MG63 (cell line): ENCODE measurements at places on chromosomes 11 and 22. TPM values are rescaled to one million over a fixed set of nuclear protein-coding genes. Genes with fewer than 3 reads are reported as not detected.

- no peak for DNase-seq
These were observed 1.8 kb downstream of the MTA2 start for GRCh38 chr11:62599901-62600300.

GRCh38 chr11:74487875-74488274, 5.6 kb downstream of the LIPT2 start:
- no peak for DNase-seq

DNA sequence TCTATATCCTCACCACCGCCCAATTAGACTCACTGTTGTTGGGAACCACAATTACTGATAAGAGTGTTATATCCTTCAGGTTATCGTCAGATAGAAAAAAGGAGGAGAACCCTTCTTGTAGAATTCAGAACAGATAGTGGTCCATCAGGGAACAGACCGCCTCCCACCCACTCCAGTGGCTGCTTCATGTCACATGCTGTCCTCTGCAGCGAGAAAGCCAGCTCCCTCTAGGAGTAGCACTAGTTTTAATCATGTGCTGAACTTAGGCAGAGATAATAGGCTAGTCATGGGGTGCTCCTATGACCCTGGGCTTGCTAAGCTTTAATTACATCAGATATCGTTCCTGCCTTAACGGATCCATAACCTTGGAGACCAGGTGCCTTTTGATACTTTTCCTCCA, 51.5 kb upstream of the RAB1B start:
- DNase-seq: no peak

DNA sequence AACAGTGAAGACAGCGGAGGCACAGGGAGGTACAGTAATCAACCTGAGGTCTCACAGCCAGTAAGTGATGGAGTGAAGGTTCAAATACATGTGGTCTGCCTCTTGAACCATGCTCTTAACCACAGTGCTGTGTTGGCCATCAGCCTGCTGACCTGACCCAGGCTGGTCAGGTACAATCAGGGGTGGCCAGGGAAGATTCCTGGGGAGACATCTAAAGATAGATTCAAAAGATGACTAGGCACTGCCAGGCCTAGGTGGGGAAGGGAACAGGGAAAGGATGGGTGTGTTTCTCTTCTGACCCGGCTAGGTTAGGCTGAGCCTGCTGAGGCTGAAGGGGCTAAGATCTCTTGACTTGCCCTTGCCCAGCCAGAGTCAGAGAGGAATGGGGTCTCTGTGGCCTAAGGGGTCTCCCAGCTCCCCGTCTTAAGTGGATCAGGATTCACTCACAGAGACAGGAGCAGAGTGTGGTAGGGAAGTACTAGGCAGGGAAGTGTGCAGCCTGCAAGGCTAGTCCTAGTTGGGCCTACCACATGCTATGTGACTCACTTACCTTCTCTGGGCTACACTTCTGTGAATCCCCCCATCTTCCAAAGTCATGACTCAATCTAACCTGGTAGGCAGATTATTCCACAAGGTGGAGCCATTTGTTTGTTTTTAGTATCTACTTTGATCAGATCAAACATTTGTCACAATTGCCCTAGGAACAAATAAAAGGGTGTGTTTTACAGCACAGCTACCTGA, 10.4 kb upstream of the SREBF2 start:
- DNase-seq: no peak

- DNase-seq: no peak
These were observed 18.2 kb upstream of the CLPB start for GRCh38 chr11:72452495-72452894.

DNA sequence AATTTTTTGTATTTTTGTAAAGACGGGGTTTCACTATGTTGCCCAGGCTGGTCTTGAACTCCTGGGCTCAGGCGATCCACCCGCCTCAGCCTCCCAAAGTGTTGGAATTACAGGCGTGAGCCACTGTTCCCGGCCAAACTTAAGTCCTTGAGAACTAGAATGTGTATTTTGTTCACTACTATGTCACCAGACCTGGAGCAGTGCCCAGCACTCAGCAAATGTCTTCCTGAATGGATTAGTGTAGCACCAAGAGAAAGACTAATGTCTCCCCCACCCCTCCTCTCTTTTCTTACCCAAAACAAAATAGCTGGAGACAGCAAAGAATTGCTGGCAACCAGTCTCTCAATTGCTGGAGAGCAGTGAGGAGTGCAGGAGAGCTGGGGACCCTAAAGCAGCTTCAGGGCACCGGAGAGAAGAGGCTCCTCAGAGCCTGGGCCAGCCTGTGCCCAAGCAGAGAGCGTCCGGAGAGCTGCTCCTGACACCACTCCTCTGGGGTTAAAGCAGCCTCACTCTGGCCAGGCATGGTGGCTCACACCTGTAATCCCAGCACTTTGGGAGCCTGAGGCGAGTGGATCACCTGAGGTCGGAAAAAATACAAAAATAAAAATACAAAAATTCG, 14.9 kb downstream of the SLC25A18 start:
- DNase-seq: peak; percentile 31

- no peak for DNase-seq
These were observed 69.7 kb downstream of the RPS6KA4 start for GRCh38 chr11:64428693-64429092.

GRCh38 chr11:95371153-95371552, 140.2 kb upstream of the SESN3 start:
- no peak for DNase-seq

DNA sequence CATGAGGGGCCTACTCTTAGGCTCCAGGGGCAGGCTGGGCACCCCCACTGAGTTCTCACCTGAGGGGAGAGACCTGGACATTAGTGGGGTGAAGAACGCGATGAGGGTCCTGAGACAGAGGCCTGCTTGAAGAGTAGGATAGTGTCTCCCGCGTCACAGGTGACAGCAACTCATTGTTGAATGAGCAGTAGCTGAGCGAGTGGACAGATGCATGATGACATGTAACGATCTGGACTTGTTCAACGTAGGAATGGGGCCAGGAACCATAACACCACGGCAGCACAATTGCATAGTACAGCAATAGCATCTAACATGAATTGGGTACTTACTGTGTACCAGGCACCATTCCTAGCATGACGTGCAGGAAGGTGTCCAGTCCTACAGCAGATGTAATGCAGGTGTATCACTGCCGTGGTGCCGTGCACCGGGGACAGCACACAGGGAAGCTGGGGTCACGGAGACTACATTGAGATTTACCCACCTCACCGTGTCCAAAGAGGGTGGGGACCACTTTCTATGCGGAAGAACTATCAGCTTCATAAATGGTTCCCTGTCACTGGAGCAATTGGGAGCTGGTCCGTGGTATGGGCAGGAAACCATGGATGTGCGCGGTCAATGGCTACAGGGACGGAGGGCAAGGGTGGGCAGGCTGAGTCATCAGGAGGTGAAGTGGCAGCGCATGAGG, 1019.1 kb downstream of the TBC1D22A start:
- DNase-seq: no peak

DNA sequence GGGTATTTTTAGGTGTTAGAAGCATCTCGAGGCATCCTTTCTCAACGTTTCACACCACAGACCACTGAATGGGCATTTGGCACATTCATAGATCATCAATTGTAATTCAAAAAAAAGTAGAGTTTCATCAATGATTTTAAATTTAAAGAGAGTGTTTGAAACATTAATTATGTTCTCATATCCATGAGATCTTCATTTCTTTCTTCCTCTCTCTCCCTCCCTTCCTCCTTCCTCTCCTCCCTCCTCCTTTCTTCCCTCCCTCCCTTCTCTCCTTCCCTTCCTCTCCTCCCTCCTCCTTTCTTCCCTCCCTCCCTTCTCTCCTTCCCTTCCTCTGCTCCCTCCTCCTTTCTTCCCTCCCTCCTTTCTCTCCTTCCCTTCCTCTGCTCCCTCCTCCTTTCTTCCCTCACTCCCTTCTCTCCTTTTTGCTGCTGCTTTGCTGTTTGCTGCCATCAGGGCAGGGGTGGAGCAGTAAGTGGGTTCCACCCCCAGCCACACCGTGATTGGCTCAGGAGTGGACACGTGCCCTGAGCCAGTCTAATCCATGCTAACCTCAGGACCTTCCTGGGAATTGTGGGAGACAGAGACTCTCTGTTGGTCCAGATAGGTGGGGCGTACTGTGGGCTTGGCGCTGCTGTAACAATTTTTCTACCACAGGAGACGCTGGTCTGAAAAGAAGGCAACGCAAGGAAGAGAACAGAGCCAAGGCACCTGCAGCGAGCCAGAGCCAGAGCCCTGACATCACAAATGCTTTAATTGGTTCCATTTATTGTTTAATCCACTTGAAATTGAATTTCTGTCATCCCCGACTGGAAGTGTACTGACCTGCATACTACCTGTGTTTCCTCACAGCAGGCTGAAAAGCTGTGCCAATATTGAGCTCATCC, 33.7 kb upstream of the APOBEC3A start:
- DNase-seq: peak; percentile 87

DNA sequence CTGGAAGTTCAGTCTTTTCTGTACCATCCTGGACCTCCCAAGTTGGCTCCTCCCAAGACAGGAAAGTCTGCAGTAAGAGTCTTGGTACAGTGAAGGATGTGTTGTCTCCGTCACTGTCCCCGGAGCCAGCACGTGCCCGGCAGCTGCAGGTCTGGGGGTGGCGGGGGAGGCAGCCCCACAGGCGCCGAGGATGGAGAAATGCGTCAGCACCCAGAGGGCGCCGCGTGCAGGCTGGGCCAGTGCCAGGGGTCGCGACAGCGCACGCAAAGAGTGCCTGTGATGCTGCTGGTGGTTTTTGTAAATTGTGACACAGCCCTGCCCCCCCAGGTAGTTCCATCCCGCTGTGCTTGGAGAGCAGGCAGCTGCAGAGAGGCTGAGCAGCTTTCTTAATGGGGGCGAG, 1200.5 kb downstream of the BRD1 start:
- DNase-seq: no peak

GRCh38 chr22:49951000-49951677, 9.4 kb upstream of the PIM3 start:
- DNase-seq: no peak

- peak; percentile 72 for DNase-seq
These were observed 22.8 kb upstream of the PICK1 start for GRCh38 chr22:38034278-38034882.

DNA sequence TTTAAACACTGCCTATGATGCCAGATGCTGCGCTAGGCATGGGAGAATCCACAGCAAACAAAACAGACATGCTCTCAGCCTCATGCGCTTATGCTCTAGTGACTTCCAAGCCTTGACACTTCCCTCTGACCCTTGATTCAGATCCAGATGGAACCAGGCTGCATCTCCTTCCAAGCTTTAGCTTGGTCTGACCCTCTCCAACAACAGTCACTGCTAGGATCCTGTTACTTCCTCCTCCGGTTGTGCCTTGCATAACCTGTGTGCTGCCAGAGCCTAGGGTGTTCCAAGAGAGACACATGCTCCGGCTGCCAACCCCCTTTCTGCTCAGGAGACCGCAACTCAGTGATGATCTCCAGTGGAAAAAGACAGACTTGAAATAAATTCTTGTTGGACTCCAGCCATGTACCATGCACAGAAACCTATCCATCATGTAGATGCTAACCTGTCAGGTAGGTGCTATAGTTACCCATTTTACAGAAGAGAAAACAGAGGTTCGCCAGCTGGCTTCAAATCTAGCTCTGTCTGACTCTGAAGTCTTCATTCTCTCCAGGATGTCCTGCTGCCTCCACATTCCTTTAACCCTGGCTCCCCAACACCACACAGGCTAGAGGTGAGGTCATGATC, 136.3 kb upstream of the TEAD1 start:
- DNase-seq: peak; percentile 26

GRCh38 chr11:35014346-35014745, 97.9 kb downstream of the PDHX start:
- peak; percentile 44 for DNase-seq

DNA sequence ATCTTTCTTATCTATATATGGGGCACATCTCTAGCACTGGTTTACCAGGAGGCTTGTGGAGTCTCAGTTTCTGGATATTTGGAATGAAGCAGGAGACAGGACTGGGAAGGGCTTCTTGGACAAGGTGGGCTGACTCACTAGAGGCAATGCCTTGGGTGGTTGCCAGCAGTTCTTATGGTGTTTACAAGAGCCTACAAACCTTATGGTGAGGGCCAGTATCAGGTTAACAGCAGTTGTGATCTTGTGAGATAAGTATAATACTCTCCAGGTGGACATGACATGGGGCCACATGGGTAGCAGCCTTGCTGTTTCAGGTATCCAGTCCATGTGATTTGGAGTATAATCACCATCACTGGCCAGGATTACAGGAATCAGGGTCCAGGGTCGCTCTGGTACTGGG, 10.2 kb downstream of the FUT4 start:
- peak; percentile 76 for DNase-seq

DNA sequence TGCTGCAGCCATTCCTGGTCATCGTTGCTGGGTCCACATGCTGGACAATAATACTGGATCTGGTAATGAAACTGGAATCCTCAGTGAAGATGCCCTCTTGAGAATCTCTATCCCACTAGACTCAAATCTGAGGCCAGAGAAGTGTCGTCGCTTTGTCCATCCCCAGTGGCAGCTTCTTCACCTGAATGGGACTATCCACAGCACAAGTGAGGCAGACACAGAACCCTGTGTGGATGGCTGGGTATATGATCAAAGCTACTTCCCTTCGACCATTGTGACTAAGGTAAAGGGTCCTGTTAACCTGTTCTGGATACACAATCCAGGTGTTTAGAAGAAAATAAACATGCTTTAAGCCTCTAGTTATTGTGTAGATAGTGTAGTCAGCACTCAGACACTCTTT, 46.9 kb upstream of the SLC22A25 start:
- no peak for DNase-seq

DNA sequence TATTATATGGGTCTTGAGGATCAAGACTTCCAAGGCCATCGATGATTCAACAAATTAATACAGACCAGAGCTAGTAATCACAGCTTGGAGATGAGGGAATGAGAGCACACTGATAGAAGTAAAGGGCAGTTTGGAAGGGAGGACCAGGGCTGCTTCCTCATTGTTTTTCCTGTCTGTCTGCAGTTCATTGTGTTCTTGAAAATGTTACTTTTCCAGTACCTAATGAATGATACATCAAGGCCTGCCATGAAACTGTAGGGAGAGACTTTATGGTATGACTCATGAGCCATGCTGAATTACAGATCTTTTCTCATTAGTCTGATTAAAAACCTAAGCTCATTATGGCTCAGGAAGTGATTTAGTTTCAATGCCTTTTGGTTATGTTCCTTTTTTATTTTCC, 855.6 kb downstream of the KCNA4 start:
- peak; percentile 1 for DNase-seq

DNA sequence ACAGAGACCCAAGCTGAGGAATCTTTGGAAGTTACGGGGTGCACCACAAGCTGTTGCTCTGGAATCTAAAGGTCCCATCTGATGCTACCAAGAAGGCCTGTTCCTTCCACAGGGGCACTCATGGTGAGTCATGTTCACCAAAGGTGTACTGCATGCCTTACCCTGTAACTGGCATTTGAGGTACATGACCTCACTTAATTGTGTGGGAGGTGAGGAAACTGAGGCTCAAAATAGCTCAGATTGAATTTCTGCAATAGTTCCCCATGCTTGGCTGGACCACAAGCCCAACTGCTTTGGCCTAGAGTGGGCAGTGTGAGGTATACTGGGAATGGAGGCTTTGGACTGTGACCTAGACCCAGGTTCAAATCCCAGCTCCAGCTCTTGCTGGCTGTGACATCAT, 8.2 kb downstream of the MTFP1 start:
- DNase-seq: no peak

Gene MPZL3
- 1.3 and 1.6 TPM in 2 replicates for total RNA-seq

Gene PHOX2A
- not detected in 2 replicates for total RNA-seq

Gene PES1
- 150 and 165 TPM in 2 replicates for total RNA-seq

Gene PHLDB1
- 55.3 and 58.4 TPM in 2 replicates for total RNA-seq

Gene PIH1D2
- total RNA-seq: 4.9 and 14.6 TPM in 2 replicates

Gene MIF
- total RNA-seq: 527 and 1,011 TPM in 2 replicates

Gene DEUP1
- not detected in 2 replicates for total RNA-seq

Gene APOL5
- not detected in 2 replicates for total RNA-seq

Gene OR4A47
- not detected in 2 replicates for total RNA-seq

Gene VPREB1
- total RNA-seq: not detected in 2 replicates
